Thyroid gland (tissue), 4 donors: ENCODE measurements at places on chromosomes 3 and 15. TPM values are rescaled to one million over a fixed set of nuclear protein-coding genes. Genes with fewer than 3 reads are reported as not detected.

IL17RE gene
- 6.9 TPM for total RNA-seq

GRCh38 chr3:11375333-11376088 is 103.3 kb downstream of the ATG7 start:
- H3K4me3 ChIP-seq = no peak overlapping the region
- no peak overlapping the region for H3K27ac ChIP-seq
- H3K4me1 ChIP-seq = no peaks in the 10 kb centered on the region

DNA sequence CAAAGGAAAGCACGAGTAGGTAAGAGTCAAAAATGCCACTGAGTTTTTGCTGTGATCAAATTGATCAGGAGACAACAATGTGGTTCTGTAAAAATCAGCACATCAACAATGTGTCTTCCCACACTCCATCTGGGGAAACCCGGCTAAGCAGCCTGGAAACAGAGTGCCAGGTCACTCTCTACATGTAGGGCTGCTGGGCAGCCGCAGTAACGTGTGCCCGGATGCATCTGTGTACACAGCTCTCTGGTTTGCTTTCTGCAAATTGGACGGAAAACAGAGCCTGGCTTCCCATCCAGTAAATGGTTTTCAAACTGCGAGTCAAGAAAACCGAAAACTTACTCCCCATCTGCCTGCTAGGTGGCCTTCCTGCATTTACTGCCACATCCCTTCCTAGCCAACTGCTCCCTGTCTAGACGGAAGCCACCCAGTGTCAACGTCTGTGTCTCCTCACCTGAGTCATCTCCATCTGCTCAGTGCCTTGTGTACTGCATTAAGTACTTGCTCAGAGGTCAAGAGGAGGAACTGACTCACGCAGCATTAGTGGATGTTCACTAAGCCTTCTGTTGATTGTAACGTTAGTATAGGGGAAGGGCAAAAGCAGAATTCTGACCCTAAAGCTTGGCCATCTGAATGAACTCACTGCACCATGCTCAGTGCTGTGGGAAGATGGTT is 124.1 kb downstream of the TJP1 start:
- DNase-seq = no peak
- no peak overlapping the region for H3K27ac ChIP-seq
- H3K4me3 ChIP-seq = no peak overlapping the region
- peaks cover 14% of the 10 kb centered on the region for H3K4me1 ChIP-seq
- peaks cover 14% of the 10 kb centered on the region for H3K36me3 ChIP-seq

DNA sequence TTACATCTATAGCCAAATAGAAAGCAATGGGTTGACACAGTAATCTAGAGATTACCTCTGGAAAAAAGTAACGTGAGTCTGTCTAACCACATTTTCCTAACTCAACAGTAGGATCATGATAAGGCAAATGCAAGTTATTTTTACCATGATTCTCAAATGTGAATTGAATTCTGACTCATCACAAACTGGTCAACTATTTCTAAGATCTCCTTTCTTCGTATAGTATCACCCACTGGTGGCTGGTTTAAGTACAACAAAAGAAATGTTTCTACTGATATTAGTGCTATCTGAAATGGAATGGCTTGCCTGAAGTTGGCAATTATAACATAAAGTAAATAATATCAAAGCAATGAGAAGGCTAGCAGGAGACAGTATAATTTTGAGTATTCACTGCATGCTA is 102.2 kb downstream of the ABI3BP start:
- no peak overlapping the region for H3K4me3 ChIP-seq
- H3K36me3 ChIP-seq = no peaks in the 10 kb centered on the region
- DNase-seq = no peak

GRCh38 chr15:99315636-99316035 is 64.4 kb downstream of the LRRC28 start:
- H3K36me3 ChIP-seq = no peaks in the 10 kb centered on the region
- H3K4me1 ChIP-seq = no peaks in the 10 kb centered on the region
- no peaks in the 10 kb centered on the region for H3K27me3 ChIP-seq
- no peak for DNase-seq
- H3K27ac ChIP-seq = no peak overlapping the region

- no peak overlapping the region for H3K4me3 ChIP-seq
- no peak for DNase-seq
- H3K27me3 ChIP-seq = no peaks in the 10 kb centered on the region
- H3K4me1 ChIP-seq = no peaks in the 10 kb centered on the region
- H3K27ac ChIP-seq = no peak overlapping the region
Observed at GRCh38 chr3:149042789-149043386, 43.4 kb downstream of the HLTF start.

DNA sequence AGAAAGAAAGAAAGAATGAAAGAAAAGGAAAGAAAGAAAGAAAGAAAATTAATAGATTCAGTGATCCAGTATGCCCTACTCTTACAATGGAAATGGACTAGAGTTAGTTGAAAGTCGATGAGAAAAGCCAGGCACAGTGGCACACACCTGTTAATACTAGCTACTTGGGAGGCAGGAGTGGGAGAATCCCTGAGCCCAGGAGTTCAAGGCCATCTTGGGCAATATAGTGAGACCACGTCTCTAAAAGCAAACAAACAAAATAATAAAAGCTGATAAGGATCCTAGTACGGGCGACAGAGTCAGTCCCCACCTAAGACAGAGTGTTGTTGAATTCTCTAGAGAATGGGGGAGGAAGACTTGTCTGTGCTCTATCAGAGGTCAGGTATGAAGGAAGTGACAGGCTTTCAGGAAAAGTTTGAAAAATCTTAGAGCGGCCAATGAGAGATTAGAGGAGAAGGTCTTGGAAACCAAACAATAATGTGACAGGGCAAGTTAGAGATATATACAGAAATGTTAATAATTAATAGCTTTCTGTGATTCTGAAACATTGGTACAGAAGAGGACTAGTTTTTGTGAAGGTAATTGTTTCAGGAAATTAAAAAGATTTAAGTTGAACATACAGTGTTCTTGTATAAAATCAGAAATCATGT is 117.9 kb upstream of the PTX3 start:
- DNase-seq = no peak
- H3K27me3 ChIP-seq = no peaks in the 10 kb centered on the region
- H3K36me3 ChIP-seq = no peaks in the 10 kb centered on the region
- no peaks in the 10 kb centered on the region for H3K4me1 ChIP-seq

GRCh38 chr3:138678874-138679392 is 70.4 kb downstream of the FAIM start:
- no peak overlapping the region for H3K27ac ChIP-seq
- peaks cover 2% of the 10 kb centered on the region for H3K36me3 ChIP-seq
- peaks cover 6% of the 10 kb centered on the region for H3K4me1 ChIP-seq
- no peak overlapping the region for H3K4me3 ChIP-seq
- H3K27me3 ChIP-seq = no peaks in the 10 kb centered on the region
- no peak for DNase-seq

A4GNT gene
- total RNA-seq = not detected

GRCh38 chr3:11539218-11539617 is 104.5 kb downstream of the VGLL4 start:
- no peak for DNase-seq
- no peaks in the 10 kb centered on the region for H3K36me3 ChIP-seq
- H3K27me3 ChIP-seq = no peaks in the 10 kb centered on the region
- peaks cover 6% of the 10 kb centered on the region for H3K4me1 ChIP-seq
- no peak overlapping the region for H3K4me3 ChIP-seq

GANC gene
- 21.3 TPM for total RNA-seq

SI gene
- not detected for total RNA-seq

DNA sequence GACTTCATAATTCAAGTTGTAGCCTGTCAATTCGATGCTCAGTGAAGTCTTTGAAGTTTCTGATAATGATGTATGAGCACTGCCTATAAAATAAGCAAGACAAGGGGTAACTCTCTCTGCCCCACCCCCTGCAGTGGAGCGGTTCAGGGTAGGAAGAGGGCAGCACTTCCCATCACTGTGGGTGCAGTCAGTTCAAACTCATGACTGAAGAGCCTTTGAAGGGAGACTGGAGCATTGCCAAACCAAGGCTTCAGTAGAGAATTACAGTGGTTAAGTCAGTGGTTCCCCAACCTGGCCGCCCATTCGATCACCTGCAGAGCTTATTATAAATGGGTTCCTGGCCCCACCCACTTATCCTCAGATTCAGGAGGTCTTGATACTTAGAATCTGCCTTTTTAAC is 190.6 kb downstream of the SHQ1 start:
- no peaks in the 10 kb centered on the region for H3K27me3 ChIP-seq
- no peak overlapping the region for H3K27ac ChIP-seq
- H3K4me1 ChIP-seq = peaks cover 7% of the 10 kb centered on the region
- no peaks in the 10 kb centered on the region for H3K36me3 ChIP-seq
- no peak overlapping the region for H3K4me3 ChIP-seq

DNA sequence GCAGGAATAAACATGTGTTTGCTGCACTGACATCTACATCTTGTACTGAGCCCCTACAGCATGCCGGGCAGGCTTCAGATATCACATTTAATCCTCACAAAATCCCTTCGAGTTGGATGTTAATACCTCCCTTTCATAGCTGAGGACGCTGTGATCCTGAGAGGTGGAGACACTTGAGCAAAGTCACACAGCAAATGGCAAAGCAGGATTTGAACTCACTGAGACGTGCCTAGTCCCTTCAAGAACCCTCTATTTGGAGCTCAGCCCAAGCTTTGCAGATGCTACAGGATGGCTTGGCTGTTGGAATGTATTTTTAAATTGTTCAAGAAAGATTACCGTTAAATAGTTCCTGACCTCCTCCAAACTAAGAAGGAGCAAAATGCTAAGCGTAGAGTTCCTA is 64.6 kb upstream of the SLC6A6 start:
- H3K4me3 ChIP-seq = no peak overlapping the region
- H3K27ac ChIP-seq = no peak overlapping the region
- no peaks in the 10 kb centered on the region for H3K27me3 ChIP-seq
- H3K4me1 ChIP-seq = no peaks in the 10 kb centered on the region

DNA sequence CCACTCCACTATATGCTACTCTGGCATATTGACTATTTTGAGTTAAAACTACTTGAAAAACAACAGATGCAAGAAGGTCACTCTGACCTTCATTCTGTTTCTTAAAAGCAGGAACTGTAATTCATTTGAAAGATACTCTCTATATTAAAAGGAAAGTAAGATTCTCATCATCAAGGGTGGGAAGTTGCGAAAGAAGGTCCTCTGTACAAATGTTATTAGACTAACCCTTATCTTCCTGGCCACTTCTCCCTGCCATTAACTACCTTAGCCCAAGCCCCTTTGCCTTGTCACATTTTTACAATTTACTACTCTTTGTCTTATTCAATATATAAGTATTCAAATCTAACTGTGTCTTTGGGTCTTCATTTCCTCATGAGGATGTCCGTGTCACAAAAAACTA is 16.1 kb downstream of the SIDT1 start:
- no peak overlapping the region for H3K27ac ChIP-seq
- H3K4me3 ChIP-seq = no peak overlapping the region
- H3K36me3 ChIP-seq = no peaks in the 10 kb centered on the region
- no peaks in the 10 kb centered on the region for H3K27me3 ChIP-seq
- no peaks in the 10 kb centered on the region for H3K4me1 ChIP-seq

DNA sequence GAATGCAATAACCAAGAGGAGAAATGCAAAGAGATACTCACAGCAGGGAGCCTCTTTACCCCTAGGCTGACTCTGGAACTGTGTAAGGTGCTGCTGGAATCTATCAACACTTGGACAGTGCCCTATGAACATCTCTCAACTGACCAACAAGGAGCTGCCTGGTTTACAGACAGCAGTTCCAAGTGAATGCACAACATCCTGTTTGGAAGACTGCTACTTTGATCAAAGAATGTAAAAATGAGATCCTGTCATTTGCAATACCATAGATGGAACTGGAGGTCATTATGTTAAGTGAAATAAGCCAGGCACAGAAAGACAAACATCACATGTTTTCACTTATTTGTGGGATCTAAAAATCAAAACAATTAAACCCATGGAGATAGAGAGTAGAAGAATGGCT is 136.3 kb downstream of the IMPG2 start:
- no peak overlapping the region for H3K27ac ChIP-seq
- no peaks in the 10 kb centered on the region for H3K4me1 ChIP-seq
- H3K4me3 ChIP-seq = no peak overlapping the region
- no peaks in the 10 kb centered on the region for H3K36me3 ChIP-seq

MYRIP gene
- 7.1 TPM for total RNA-seq

DNA sequence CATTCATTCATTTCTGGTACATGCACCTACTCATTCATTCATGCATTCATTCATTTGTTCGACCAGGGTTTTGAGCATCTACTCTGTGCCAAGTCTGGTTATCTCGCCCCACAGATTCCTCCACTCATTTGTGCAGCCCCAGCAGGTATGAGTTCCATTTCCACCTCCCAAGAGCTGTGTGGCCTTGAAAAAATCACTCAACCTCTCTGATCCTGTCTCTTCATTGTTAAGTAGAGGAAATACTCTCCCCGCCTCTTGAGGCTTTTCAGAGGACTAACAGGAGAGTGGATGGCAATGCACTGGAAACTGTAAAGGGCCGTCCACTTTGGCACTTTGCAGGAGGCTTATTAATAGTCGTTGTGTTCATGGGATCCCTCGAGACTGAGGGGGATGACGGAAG is 61.8 kb downstream of the CYP11A1 start:
- no peak overlapping the region for H3K27ac ChIP-seq
- no peak for DNase-seq
- no peaks in the 10 kb centered on the region for H3K4me1 ChIP-seq

ACKR2 gene
- 15.3 TPM for total RNA-seq

DNA sequence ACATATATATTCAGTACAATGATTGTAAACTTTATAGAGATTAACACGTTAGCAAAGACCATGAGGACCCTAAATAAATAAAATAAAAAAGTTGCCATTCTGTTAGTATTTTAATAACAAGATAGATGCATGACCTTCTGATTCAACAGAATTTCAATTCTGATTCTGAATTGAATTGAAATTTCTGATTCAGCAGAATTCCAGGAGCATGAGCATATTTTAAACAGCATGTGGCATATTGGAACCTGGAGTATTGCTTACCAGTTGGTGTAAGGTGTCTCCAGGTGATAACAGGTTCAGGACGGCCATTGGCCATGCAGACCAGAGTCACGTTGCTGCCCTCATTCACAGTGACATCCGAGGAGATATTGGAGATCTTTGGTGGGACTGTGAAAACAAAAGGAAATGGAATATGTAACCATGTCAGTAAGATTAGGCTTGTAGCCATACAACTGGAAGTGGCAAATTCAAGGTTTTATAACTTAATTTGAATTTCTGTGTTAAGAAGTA is 396.0 kb downstream of the GAP43 start:
- DNase-seq = no peak
- no peak overlapping the region for H3K4me3 ChIP-seq
- H3K4me1 ChIP-seq = no peaks in the 10 kb centered on the region
- H3K27ac ChIP-seq = no peak overlapping the region
